A549 treated with RU486 at 1 μM for 4 hours (cell line): ENCODE measurements at places on chromosomes 3 and 15. TPM values are rescaled to one million over a fixed set of nuclear protein-coding genes. Genes with fewer than 3 reads are reported as not detected.

Gene CGNL1
- 1.4 to 1.6 TPM (median 1.5 TPM) in 5 replicates for total RNA-seq

Gene NEK4
- 13.4 to 14.8 TPM (median 14.5 TPM) in 5 replicates for total RNA-seq

Gene GOLGA8R
- total RNA-seq, result 0.14 to 0.37 TPM (median 0.16 TPM) in 4 of 5 replicates, not detected in the other

Gene COL6A5
- total RNA-seq, result not detected in 5 replicates

Gene RASGRF1
- total RNA-seq, result 0.23 to 0.66 TPM (median 0.35 TPM) in 5 replicates

Gene WWTR1
- 112 to 122 TPM (median 119 TPM) in 5 replicates for total RNA-seq

Gene PRSS50
- total RNA-seq, result not detected in 5 replicates

Gene PTH1R
- total RNA-seq, result 0.07 to 0.67 TPM (median 0.47 TPM) in 5 replicates

Gene CASR
- total RNA-seq, result not detected in 5 replicates

Gene CCDC54
- not detected in 5 replicates for total RNA-seq

Gene C3orf20
- total RNA-seq, result 0.03 to 0.06 TPM (median 0.05 TPM) in 3 of 5 replicates, not detected in the others

Gene GOLGA8G
- not detected in 5 replicates for total RNA-seq

Gene EPHB3
- total RNA-seq, result 0.23 to 0.51 TPM (median 0.35 TPM) in 5 replicates

Gene CHDH
- total RNA-seq, result 1.8 to 3.4 TPM (median 2.4 TPM) in 5 replicates

Gene C3orf49
- not detected in 5 replicates for total RNA-seq

Gene GCSAM
- total RNA-seq, result not detected in 5 replicates

Gene GRM7
- not detected in 5 replicates for total RNA-seq

Gene PLA2G4E
- total RNA-seq, result not detected in 5 replicates

Gene RBPMS2
- total RNA-seq, result 6.4 to 9.5 TPM (median 7.7 TPM) in 5 replicates

Gene MYRIP
- total RNA-seq, result not detected in 5 replicates

Gene CPN2
- total RNA-seq, result not detected in 5 replicates

Gene TTLL13
- total RNA-seq, result 0.27 to 0.61 TPM (median 0.39 TPM) in 4 of 5 replicates, not detected in the other

Gene ISLR
- total RNA-seq, result 0.14 to 0.59 TPM (median 0.25 TPM) in 5 replicates

Gene SLC51B
- 12.4 to 18.4 TPM (median 14.3 TPM) in 5 replicates for total RNA-seq

Gene GABRR3
- total RNA-seq, result not detected in 5 replicates

Gene SOX2
- 0.76 to 1.0 TPM (median 0.87 TPM) in 5 replicates for total RNA-seq

Gene CELF6
- 0.08 to 0.15 TPM (median 0.11 TPM) in 5 replicates for total RNA-seq

Gene IQCH
- total RNA-seq, result 1.4 to 3.5 TPM (median 1.5 TPM) in 5 replicates

Gene SPINK8
- not detected in 5 replicates for total RNA-seq

Gene KPNA1
- total RNA-seq, result 55.3 to 67.2 TPM (median 62.3 TPM) in 5 replicates

Gene USP50
- total RNA-seq, result not detected in 5 replicates

Gene SYNM
- 33.4 to 40.0 TPM (median 37.3 TPM) in 5 replicates for total RNA-seq

Gene BSN
- 0.08 to 0.20 TPM (median 0.15 TPM) in 5 replicates for total RNA-seq

Gene FEZF2
- total RNA-seq, result not detected in 5 replicates

Gene NRG4
- total RNA-seq, result 0.75 to 1.7 TPM (median 1.1 TPM) in 5 replicates

Gene TRIM42
- total RNA-seq, result not detected in 5 replicates

Gene OXTR
- 6.8 to 9.4 TPM (median 8.8 TPM) in 5 replicates for total RNA-seq

Gene CHRNA7
- total RNA-seq, result 3.0 to 4.6 TPM (median 4.1 TPM) in 5 replicates

Gene SEMA5B
- 0.07 to 0.47 TPM (median 0.28 TPM) in 5 replicates for total RNA-seq

Gene OR5K1
- not detected in 5 replicates for total RNA-seq

Gene B3GALNT1
- total RNA-seq, result 0.15 to 0.23 TPM (median 0.21 TPM) in 3 of 5 replicates, not detected in the others

Gene ATP8B4
- total RNA-seq, result 0.47 to 1.1 TPM (median 0.78 TPM) in 5 replicates

Gene PLAAT1
- total RNA-seq, result not detected in 5 replicates

Gene ACVR2B
- total RNA-seq, result 1.8 to 3.2 TPM (median 3.0 TPM) in 5 replicates

Gene CAMK2N2
- total RNA-seq, result 0.72 to 1.6 TPM (median 1.3 TPM) in 5 replicates

Gene MGLL
- total RNA-seq, result 57.4 to 76.7 TPM (median 58.5 TPM) in 5 replicates

Gene CCDC33
- total RNA-seq, result 5.2 to 7.0 TPM (median 6.0 TPM) in 5 replicates
